ENCODE measurements at places on chromosomes 1 and 21.

DNA sequence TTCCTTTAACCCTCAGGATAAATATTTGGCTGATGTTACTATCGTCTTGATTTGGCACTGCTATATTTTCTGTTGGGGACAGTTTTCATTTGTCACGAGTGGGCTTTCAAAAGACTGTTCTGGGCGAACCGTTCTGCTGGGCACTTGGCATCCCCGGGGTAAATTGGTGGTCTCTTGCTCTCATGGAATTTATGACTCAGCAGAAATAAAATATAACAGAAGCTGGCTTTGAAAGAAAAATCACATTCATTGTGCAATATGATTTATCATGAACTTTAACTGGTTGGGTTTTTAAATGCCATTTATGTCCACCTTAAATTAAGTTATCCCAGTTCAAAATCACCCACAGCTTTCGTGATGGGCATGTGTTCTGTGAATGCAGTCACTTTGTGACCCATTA lies 147.3 kb downstream of the KAZN start:
- no peak for DNase-seq

DNA sequence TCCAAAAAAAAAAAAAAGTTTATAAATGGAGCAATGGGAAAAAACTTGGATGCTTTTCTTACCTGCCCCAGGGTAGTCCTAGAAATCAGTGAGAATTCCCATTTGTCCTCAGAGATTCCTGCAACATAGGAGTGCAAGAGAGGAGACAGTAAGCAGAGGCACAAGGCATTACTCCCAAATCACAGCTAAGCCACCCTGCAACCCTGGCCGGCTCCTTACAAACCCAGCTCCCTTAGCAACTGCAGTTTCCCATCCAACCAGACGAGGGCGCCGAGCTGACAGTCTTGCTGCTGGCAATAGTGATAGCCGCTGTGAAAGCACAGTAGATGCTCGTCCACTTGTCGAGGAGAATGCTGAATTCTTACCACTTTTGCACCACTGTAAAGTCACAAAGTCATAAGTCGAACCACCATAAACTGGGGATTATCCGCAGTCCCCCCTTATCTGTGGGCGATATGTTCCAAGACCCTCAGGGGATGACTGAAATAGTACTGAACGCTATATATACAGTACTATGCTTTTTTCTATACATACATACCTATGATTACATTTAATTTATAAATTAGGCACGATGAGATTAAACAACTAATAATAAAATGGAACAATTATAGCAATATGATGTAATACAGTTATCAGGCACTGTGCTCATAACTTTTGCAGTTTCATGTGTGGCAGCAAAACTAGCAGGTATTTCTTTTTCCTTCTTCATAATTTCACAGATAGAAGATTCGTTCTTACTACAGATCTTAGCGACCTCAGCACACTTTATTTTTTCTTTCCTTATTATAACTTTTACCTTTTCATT lies 6.0 kb upstream of the PITHD1 start:
- DNase-seq = peak; percentile 73

GRCh38 chr1:202562444-202563060 lies 147.7 kb downstream of the SYT2 start:
- no peak for DNase-seq

GRCh38 chr1:16900751-16901150 lies 5.0 kb downstream of the RNU1-2 start:
- no peak for DNase-seq

DNA sequence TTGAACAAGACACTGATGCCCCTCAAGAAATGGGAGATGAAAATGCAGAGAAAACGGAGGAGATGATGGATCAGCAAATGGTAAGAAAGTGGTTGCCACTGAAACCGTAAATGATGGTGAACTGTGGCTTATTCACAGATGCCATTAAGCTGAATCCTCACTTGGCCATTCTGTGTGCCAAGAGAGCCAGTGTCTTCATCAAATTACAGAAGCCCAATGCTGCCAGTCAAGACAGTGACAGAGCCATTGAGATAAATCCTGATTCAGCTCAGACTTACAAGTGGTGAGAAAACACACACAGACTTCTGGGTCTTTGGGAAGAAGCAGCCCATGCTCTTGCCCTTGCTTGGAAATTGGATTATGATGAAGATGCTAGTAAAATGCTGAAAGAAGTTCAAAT lies 52.5 kb downstream of the NBPF6 start:
- DNase-seq = no peak

GRCh38 chr1:174052621-174053020 lies 30.5 kb upstream of the RC3H1 start:
- DNase-seq = no peak

DNA sequence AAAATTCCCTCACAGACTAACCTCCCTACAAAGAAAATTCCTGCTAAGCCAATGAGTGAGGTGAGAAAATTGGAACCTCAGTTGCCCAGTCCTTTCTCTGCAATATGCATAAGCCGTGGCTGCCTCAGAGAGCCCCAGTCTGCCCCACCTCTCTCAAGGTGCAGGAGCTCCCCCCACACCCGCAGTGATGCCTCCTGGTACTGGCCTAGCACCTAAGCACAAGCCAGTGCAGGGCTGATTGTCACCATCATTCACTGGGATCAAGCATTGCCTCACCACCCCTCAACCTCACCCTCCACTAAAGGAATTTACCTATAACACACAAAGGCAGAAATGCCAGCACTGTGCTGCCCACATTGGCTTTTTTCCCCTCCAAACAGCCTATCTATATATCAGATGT lies 56.9 kb downstream of the CD34 start:
- DNase-seq = no peak

- DNase-seq = no peak
Observed at GRCh38 chr1:11138952-11139351, 39.3 kb upstream of the EXOSC10 start.

GRCh38 chr1:217049721-217050120 lies 326.5 kb upstream of the ESRRG start:
- DNase-seq = no peak

GRCh38 chr1:112540226-112540794 lies 31.5 kb downstream of the WNT2B start:
- no peak for DNase-seq

GRCh38 chr1:154327466-154328317 lies 2.4 kb downstream of the ATP8B2 start:
- DNase-seq = no peak

- DNase-seq = no peak
Observed at GRCh38 chr1:109595531-109595930, 23.9 kb downstream of the GNAT2 start.

DNA sequence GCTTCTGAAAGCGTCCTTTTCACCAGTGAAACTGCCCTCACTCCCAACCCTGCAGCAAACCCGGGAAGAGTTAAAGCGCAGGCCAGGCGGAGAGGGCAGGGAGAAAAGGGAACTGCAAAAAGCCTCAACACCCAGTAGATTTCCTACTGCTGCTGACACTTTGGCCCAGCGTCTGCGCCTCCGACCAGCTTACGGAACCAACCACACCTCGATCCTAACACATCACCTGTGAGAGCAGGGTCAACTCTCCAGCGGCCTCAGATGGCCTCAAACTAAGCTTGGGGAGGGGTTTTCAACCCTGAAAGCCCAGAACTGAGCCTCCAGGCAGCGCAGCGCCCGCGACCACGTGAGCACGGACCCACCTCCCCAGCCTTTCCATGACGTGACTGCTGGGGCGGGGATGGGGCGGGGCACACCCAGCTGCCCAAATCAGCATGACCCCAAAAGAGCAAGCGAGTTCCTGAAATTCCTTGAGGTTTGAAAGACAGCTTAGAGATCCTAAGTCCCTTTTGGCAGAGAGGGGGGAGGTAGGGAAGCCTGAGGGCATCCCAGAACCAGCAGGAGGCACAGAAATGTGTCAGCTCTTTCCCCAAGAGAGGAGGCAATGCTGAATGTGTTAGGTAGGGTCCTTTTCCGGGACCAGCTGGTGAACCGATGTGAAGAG lies 59.1 kb downstream of the ITPKB start:
- no peak for DNase-seq

DNA sequence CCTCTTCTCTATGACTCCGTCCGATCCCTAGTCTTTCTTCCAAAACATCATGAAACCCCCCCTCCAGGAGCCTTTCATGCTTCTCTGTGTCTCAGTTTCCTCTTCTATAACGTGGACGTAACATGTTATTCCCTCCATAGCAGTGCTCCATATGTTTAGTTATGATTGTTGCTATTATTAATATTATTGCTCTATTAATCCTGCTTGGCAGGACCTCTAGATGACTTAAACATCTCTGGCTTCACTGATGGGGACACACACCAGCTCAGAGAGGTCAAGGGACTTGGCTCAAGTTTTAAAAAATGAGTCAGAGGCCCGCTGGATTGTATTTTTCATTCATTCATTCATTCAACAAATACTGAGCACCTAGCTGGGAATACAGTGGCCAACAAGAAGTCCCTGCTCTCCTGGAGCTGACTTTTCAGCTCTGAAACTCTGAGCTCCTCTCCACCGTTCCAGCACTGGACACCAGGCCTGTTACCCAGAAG lies 404 bp upstream of the CPLANE2 start:
- DNase-seq = no peak

GRCh38 chr1:93471911-93472310 lies 24.0 kb downstream of the FNBP1L start:
- DNase-seq = no peak

DNA sequence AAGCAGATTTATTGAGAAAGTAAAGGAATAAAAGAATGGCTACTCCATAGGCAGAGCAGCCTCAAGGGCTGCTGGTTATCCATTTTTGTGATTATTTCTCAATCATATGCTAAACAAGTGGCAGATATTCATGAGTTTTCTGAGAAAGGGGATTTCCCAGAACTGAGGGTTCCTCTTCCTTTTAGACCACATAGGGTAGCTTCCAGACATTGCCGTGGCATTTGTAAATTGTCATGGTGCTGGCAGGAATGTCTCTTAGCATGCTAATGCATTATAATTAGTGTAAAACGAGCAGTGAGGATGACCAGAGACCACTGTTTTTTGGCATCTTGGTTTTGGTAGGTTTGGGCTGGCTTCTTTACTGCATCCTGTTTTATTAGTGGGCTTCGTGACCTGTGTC lies 16.8 kb upstream of the FMN2 start:
- DNase-seq = no peak

DNA sequence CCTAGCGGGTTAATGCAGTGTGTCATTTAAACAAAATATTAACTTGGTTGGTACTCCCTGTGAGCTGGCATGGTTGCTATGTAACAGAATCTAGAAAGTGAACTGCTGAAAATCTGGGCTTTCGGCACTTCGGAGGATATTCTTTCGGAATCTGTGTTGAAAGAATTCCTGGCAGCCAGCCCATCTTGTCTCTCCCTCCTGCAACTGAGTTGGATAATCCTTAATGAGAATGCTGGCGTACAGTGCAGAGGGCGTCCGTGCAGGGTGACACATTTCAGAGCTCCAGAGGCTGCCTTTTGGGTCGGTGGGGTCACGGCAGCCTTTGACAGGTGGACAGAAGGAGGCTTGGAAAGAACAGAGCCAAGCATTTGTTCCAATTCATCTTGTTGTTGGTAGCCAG lies 3.7 kb downstream of the KAZN start:
- DNase-seq = no peak

DNA sequence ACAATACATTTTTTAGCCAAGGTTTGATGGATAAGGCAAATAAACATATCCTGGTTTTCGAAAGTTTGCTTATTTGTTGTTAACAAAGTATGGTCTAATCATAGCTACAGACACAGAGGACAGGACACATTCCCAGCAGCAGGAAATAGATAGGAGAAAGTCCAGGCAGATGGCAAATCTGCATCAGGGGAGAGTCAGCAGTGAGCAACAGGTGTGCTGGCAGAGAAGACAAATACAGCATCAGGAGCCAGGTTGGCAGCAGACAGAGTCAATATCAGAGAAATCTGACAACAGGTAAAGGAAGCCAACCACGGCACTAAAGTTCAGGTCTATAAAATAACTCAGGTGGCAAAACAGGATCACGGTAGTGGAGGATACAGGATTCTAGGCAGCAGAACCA lies 210.7 kb upstream of the PTBP2 start:
- DNase-seq = no peak
